Nephron progenitor cell (in vitro differentiated cells): ENCODE measurements at places on chromosomes 7 and 10.

DNA sequence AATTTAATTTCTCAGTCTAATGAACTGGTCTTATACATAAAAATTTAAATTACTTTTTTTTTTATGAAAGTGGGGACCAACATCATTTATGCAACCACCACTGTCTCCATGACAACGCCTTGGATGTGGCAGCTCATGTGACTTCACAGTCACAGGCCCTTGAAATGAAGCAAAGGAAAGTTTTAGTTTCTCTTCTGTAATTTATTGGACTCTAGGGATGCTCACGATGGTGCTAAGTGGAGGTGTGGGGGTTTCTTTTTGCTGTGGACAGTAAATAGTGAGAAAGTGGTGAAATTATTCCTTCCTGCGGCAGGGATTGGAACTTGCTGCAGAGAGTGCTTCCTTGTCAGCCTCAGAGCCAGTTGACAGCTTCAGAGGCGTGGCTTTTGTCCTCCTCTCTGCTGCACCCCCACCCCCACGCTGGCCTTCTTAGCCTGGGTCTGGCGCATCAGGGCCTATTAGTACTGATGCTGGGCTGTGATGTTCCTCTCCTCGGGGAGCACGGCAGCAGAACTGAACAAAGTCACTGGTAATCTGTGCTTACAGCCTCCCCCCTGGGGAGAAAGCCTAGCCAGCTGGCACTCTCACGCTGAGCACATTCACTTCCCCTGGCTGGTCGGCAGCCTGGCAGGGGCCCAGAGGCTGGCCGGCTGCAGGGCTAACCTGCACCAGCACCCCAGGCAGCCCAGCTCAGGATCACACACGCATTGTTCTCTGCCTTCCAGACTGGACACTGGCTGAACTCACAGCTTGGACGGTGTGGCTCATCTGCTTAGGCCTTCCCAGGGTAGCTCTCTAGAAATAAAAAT, 517.5 kb upstream of the GALNT17 start:
- DNase-seq: peak; percentile 61
- H3K27ac ChIP-seq: no peak overlapping the region
- no peak overlapping the region for H3K4me3 ChIP-seq
- H3K4me1 ChIP-seq: peaks cover 63% of the 10 kb centered on the region
- peaks cover 13% of the 10 kb centered on the region for H3K36me3 ChIP-seq
- H3K27me3 ChIP-seq: peaks cover 24% of the 10 kb centered on the region

DNA sequence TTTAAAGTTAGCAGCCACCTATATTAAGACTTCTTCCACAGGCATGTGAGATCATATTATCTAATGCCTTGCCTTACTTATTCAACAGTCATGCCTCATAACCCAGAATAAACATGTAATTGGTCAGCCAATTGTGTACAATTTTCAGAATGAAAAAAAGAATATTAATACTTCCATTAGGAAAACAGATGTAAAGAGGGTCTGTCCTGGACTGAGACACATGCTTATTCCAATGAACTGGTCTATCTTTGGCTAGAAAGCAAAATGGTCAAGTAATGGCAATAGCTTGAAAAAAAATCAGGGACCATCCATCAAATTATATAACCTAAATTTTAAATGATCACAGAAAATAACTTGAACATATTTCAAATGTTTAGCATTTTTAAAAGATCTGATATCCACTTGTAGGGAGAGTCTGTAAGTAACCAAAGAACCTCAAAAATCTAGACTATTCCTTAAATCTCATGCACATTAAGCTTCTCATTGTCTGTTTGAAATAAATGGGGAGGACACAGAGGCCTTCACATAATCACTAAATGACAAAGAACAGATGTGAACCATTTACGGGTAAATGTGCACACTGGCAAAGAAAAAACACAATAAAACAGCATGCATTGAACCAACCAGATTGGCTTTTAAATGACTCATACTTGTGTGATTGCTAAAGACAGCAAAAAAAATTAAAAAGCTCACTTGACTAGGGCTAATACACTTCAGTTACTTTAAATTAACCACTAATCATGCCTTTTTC, 568.8 kb upstream of the PCDH15 start:
- DNase-seq: no peak
- H3K27ac ChIP-seq: no peak overlapping the region
- no peaks in the 10 kb centered on the region for H3K27me3 ChIP-seq

DNA sequence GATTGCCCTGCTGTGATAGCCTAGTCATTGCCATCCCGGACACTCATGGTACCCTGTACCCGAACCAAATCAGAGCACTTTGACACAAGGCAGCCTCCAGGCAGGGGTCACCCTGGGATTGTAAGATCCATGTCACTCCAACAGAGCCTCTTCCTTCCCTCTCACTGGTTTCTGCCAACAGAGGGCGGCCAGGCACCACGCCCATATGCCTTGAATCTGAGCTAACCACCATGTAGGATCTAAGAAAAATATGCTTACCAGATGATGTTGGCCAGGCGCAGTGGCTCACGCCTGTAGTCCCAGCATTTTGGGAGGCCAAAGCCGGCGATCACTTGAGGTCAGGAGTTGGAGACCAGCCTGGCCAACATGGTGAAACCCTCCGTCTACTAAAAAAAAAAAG, 389.2 kb upstream of the KLF6 start:
- H3K36me3 ChIP-seq: peaks cover 11% of the 10 kb centered on the region
- peaks cover 5% of the 10 kb centered on the region for H3K4me1 ChIP-seq
- no peaks in the 10 kb centered on the region for H3K27me3 ChIP-seq
- DNase-seq: no peak
- no peak overlapping the region for H3K4me3 ChIP-seq

- H3K36me3 ChIP-seq: no peaks in the 10 kb centered on the region
- H3K4me1 ChIP-seq: peaks cover 43% of the 10 kb centered on the region
- peaks cover 8% of the 10 kb centered on the region for H3K27me3 ChIP-seq
- no peak for DNase-seq
- H3K4me3 ChIP-seq: no peak overlapping the region
- H3K27ac ChIP-seq: no peak overlapping the region
Observed at GRCh38 chr7:158473946-158474345, 113.7 kb downstream of the PTPRN2 start.

GRCh38 chr7:32900433-32900995, 9.0 kb upstream of the KBTBD2 start:
- peaks cover 5% of the 10 kb centered on the region for H3K4me1 ChIP-seq
- DNase-seq: no peak
- peaks cover 11% of the 10 kb centered on the region for H3K27me3 ChIP-seq
- no peak overlapping the region for H3K4me3 ChIP-seq
- H3K36me3 ChIP-seq: no peaks in the 10 kb centered on the region
- H3K27ac ChIP-seq: no peak overlapping the region

DNA sequence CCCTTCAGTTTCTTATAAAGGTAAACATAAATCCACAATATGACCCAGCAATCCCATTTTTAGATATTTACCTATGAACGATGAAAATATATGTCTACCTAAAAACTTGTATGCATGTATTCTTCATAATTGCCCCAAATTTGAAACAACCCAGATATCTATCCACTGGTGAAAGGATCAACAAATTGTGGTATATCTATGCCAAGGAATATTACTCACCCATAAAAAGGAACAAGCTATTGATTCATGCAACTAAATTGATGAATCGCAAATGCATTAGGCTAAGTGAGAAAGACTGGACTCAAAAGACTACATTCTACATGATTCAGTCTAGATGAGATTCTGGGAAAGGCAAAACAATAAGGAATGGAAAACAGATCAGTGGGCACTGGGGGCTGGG, 126.0 kb upstream of the BTBD16 start:
- DNase-seq: no peak
- H3K27ac ChIP-seq: no peak overlapping the region
- H3K4me3 ChIP-seq: no peak overlapping the region
- H3K4me1 ChIP-seq: peaks cover 57% of the 10 kb centered on the region

DNA sequence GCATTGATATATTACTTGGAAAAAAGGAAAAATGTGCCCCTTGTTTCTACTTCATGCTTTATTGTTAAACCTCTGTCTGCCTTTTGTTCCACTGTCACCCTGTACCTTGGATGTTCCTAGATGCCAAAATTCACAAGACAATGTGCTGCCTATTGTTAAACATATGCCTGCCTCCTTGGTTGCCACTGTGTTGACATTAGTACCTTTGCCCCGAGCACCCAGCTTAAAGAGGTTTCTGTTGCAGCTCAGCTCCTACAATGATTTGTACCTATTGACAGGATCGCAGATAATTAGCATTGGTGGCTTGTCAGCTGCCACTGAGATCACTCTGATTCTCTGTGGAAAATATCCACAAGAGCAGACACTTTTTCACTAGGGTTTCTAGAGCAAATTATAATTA, 188.0 kb downstream of the KCND2 start:
- peaks cover 6% of the 10 kb centered on the region for H3K4me1 ChIP-seq
- H3K36me3 ChIP-seq: peaks cover 5% of the 10 kb centered on the region
- no peak overlapping the region for H3K4me3 ChIP-seq
- H3K27me3 ChIP-seq: no peaks in the 10 kb centered on the region

- H3K27me3 ChIP-seq: peaks cover 17% of the 10 kb centered on the region
- DNase-seq: peak; percentile 34
- peak overlapping the region; percentile 98 for H3K27ac ChIP-seq
- peak overlapping the region; percentile 99 for H3K4me3 ChIP-seq
- peaks cover 47% of the 10 kb centered on the region for H3K36me3 ChIP-seq
Observed at GRCh38 chr10:75397496-75398199, 3.9 kb downstream of the ZNF503 start.

DNA sequence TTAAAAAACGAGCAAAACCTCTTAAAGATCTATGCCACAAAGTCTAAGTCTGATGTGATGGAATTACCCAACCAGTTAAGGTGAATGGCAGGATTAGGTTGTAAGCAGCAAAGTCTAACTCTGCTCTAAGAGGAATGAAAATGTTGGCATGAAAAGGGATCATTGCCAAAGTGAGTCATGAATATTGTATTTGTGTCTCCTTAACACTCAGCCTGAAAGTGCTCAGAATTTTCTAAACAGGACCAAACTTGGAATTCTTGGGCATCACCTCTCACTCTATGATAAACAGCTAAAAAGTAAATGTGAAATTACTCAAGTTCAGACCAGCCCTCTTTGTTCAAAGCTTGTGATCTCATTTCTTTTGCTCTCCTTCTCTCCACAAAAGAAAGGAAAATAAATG, 27.0 kb downstream of the PPP1R3A start:
- DNase-seq: no peak
- H3K27me3 ChIP-seq: peaks cover 5% of the 10 kb centered on the region
- no peak overlapping the region for H3K27ac ChIP-seq
- H3K36me3 ChIP-seq: no peaks in the 10 kb centered on the region
- H3K4me3 ChIP-seq: no peak overlapping the region

- H3K36me3 ChIP-seq: no peaks in the 10 kb centered on the region
- no peaks in the 10 kb centered on the region for H3K4me1 ChIP-seq
- peaks cover 4% of the 10 kb centered on the region for H3K27me3 ChIP-seq
- H3K4me3 ChIP-seq: no peak overlapping the region
- H3K27ac ChIP-seq: no peak overlapping the region
Observed at GRCh38 chr10:58180666-58181065, 87.0 kb downstream of the IPMK start.

DNA sequence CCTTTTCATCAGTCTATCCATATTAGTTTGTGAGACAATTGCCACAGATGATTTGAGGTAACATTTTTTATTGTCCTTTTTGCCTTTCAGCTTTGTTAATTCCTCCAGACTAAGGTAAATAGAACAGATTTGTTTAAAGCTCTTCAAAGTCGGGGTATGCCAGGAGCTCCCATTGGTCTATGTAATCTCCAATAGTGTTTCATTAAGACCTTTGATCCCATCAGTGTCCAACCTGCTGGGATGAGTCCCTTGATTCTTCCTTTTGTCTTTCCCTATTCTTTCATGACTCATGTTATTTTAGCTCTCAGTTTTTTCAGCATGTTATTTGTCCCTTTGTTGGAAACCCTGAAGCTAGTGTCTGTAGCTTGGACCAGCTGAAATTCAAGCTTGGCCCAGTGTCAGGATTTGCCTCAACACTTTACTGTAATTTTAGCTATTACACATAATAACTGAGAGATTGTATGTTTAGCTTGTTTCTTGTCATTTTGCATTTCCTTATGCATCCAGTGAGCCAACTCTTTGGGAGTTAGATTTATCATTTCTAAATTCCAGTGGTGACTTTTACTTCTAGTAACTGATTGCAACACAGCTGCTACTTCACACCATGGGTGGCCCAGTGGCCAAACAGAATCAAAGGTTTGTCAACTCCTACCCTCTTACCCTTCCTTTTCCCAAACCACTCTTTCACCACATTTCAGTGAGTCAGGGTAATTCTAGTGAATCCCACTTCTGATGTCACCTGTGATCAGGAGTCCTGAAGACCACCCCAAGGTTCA, 15.3 kb downstream of the AGBL3 start:
- H3K27ac ChIP-seq: no peak overlapping the region
- no peaks in the 10 kb centered on the region for H3K4me1 ChIP-seq
- no peak for DNase-seq
- H3K36me3 ChIP-seq: peaks cover 19% of the 10 kb centered on the region

DNA sequence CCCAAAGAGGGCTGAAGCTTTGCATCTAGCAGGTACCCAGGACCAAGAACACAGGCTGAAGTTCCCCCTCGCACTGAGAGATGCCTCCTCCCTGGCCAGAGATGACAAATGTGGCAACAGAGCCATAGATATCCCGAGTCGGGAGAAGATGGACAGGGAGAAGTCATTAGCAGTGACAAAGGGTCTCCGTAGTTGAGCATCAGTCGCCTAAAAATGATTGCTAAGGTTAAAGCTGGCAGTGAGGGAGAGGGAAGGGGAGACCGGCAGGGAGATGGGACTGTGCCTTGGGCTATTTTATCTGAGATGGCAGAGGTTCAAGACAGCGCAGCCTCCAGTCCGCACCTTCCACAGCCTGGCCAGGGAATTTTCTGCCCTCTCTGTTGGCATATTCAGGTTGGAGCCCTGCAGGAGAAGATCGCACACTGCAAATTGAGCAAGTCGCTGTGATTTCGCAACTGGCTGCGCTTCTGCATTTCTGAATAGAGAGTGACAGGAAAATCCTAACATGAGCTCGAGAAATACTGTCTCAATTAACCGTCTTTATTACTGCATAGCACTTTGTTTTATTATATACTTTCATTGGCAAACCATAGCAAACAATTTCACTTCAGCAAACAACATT, 238.9 kb upstream of the GPR26 start:
- peaks cover 28% of the 10 kb centered on the region for H3K27me3 ChIP-seq
- no peak overlapping the region for H3K4me3 ChIP-seq
- peaks cover 33% of the 10 kb centered on the region for H3K4me1 ChIP-seq

GRCh38 chr7:934469-935163, 19.9 kb downstream of the ADAP1 start:
- H3K27me3 ChIP-seq: peaks cover 18% of the 10 kb centered on the region
- H3K4me1 ChIP-seq: peaks cover 14% of the 10 kb centered on the region
- no peak for DNase-seq

- H3K4me3 ChIP-seq: no peak overlapping the region
- H3K27ac ChIP-seq: peak overlapping the region; percentile 19
- H3K36me3 ChIP-seq: no peaks in the 10 kb centered on the region
- DNase-seq: no peak
Observed at GRCh38 chr7:46713868-46714596, 793.0 kb upstream of the IGFBP3 start.

GRCh38 chr7:152149363-152149762, 123.9 kb downstream of the GALNT11 start:
- peaks cover 82% of the 10 kb centered on the region for H3K36me3 ChIP-seq
- H3K4me1 ChIP-seq: no peaks in the 10 kb centered on the region
- H3K4me3 ChIP-seq: no peak overlapping the region
- DNase-seq: no peak
- no peaks in the 10 kb centered on the region for H3K27me3 ChIP-seq
- H3K27ac ChIP-seq: peak overlapping the region; percentile 68
